Activated naive CD8-positive, alpha-beta T cell treated with anti-CD3 and anti-CD28 coated beads, Interleukin-2, amount 50 U/mL, for 24 hours (primary cell): ENCODE measurements at places on chromosomes 2 and 18.

- H3K4me1 ChIP-seq: no peaks in the 10 kb centered on the region
- H3K27ac ChIP-seq: no peak overlapping the region
- no peaks in the 10 kb centered on the region for H3K27me3 ChIP-seq
- H3K36me3 ChIP-seq: no peaks in the 10 kb centered on the region
Measured at GRCh38 chr2:50885948-50886347, 146.0 kb downstream of the NRXN1 start.

DNA sequence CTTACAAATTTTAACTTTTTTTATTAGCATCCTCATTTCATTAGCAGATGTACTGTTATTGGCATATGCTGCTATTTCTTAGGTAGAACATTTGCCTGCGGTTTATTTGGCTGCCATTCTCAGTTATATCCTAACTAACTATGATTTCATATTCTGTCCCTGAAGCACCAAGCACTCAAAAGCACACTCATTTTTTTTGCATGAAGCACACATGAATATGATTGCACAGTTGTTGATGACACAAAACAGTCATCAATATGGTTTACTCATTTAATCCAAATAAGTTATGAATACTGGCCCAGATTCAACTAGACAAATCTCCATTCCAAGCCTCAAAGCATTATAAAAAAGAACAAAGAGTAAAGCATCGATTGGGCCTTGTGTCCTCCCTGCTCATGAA, 129.4 kb upstream of the CNTNAP5 start:
- H3K27ac ChIP-seq: no peak overlapping the region
- no peak overlapping the region for H3K4me3 ChIP-seq
- H3K4me1 ChIP-seq: no peaks in the 10 kb centered on the region
- H3K36me3 ChIP-seq: no peaks in the 10 kb centered on the region
- H3K27me3 ChIP-seq: no peaks in the 10 kb centered on the region

DNA sequence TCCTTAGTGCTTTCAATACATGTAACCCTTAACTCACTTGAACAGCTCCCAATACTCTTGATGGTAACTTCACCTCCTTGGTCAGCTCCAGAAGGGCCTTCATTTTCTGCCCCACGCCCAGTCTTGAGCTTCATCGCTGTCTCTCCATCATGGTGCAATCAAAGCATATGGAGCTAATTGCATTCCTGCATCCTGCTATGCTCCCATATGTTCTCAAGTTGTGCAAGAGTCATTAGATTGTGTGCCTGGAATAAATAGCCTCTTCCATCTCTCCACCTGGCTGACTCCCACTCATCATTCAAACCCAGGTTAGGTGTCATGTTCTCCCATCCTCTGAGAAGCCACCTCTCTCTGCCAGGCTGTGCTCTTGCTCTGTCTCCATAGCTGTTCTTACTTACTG, 364.5 kb upstream of the RGPD4 start:
- no peaks in the 10 kb centered on the region for H3K36me3 ChIP-seq
- no peak overlapping the region for H3K27ac ChIP-seq
- H3K4me1 ChIP-seq: no peaks in the 10 kb centered on the region
- H3K27me3 ChIP-seq: no peaks in the 10 kb centered on the region

DNA sequence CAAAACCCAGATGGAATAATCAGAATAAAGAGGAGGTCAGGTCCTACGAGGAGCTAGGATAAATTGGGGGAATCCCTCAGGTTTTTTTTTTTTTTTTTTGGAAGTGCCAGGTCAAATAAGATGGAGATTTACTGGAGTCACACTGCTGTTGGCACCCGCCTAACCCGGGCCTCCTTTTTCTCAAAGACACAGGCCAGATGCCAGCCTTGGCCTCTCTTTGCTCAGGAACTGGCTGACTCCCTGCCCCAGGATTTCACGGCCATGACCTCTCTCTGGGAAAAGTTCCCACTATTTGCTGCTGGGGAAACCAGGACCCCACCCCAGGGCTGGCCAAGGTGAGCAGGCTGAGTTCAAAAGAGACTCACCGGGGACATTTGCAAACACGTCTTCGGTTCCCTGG, 2.5 kb downstream of the CD8A start:
- peaks cover 8% of the 10 kb centered on the region for H3K27me3 ChIP-seq
- no peak for DNase-seq
- H3K4me1 ChIP-seq: peaks cover 79% of the 10 kb centered on the region
- H3K27ac ChIP-seq: peak overlapping the region; percentile 98

DNA sequence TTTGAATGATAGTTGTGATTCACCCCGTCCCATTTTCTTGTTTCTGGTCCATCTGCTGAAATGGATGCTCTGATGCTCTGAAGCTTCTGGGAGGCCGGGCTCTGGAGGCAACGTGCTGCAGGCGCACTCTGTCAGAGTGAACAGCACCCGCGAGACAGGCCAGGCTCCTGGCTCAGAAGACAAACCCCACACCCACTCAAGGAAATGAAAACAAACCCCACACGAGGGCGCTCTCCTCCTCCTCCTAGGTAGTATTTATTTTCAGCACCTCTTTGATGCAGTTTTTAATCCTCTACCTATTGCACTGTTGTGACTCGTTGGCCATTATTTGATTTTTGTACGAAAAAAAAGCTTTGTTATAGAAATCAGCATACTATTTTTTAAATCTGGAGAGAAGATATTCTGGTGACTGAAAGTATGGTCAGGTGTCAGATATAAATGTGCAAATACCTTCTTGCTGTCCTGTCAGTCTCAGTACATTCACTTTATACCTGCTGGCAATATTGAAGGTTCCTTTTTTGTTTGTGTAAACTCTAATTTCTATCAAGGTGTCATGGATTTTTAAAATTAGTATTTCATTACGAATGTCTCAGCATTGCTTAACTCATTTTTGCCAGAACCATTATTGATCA, 10.3 kb upstream of the CHST10 start:
- H3K27me3 ChIP-seq: peaks cover 22% of the 10 kb centered on the region
- H3K4me1 ChIP-seq: no peaks in the 10 kb centered on the region
- no peak overlapping the region for H3K4me3 ChIP-seq
- no peaks in the 10 kb centered on the region for H3K36me3 ChIP-seq

DNA sequence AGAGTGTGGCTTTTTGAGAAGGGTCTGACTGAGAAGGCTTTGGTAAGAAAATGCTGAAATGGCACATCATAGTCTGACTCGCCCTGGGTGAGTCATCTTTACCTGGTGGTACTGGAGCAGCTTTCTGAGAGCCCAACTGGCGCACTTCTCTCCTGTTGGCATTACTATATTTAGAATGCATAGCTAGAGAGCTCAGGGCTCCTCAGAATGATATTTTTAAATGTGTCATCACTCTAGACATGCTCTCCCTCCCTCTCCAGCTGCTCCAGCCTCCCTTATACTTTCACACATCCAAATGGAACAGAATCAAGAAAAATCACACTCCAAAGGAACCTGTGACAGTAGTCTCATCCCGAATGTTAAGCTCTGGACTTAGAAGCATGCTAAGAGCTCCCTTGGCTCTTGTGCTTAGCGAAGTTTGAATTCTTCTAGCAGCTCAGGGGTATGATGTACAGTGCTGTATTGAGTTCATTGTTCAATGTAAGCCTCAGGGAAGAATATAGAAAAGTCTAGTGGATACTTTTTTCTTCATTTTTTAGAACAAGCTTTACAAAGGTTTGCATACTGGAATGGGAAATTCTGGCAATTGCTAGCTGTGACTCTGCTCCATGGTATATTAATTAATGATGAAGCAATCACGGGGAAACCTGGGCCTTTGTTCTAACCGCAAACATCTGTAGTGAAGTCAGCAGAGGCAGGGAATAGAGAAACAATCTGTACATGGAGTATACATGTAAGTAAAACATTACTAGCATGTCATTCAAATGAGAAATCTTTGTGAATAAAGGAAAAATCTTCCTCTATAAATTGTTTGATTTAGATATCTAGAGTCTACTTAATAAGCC, 751.2 kb upstream of the NRXN1 start:
- DNase-seq: no peak
- H3K4me3 ChIP-seq: no peak overlapping the region
- no peaks in the 10 kb centered on the region for H3K36me3 ChIP-seq
- H3K27ac ChIP-seq: no peak overlapping the region

GRCh38 chr2:128375454-128375853, 56.8 kb upstream of the HS6ST1 start:
- no peak overlapping the region for H3K4me3 ChIP-seq
- DNase-seq: no peak
- peaks cover 7% of the 10 kb centered on the region for H3K4me1 ChIP-seq
- H3K27ac ChIP-seq: no peak overlapping the region
- no peaks in the 10 kb centered on the region for H3K36me3 ChIP-seq

DNA sequence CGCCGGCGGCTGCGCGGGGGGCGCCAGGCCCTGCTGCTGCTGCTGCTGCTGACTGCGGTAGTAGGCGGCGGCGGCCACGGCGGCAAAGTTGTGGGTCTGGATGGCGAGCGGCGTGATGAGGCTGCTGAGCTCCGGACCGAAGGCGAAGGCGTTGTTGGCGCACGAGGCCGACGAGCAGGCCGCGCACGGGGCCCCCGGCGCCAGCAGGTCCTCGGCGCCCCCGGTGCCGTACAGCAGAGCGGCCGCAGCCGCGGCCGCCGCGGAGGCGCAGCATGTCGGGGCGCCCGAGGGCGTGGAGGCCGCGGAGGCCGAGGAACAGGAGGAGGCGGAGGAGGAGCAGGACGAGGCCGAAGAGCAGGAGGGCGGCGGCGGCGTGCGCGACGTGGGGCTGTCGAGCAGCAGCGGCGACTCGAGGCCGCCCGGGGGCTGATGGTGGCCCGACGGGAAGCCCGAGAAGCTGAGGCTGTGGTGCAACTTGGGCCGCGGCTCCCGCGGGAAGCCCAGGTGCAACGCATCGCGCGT, 1.8 kb downstream of the ZFP36L2 start:
- peaks cover 30% of the 10 kb centered on the region for H3K36me3 ChIP-seq
- peaks cover 59% of the 10 kb centered on the region for H3K4me1 ChIP-seq
- peak overlapping the region; percentile 93 for H3K4me3 ChIP-seq

DNA sequence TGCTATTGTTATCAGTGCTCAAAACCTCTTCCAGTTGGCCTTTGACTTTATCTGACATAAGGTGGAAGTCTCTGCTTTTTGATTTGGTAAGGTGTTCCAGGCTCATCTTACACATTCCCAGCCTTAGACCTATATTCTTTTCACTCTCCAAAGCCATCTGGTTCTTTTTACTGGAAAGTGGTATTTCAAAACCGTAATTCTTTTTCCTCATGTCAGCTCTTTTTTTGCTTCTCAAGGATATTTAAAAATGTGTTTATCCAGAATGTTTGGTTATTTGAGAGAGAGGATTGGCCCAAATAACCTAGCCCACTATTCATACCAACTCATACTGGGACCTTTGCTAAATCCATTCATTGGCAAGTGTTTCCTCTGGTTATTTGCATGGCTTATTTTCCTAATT, 411.2 kb upstream of the PIK3C3 start:
- H3K27ac ChIP-seq: no peak overlapping the region
- H3K4me1 ChIP-seq: no peaks in the 10 kb centered on the region
- no peak for DNase-seq
- H3K27me3 ChIP-seq: no peaks in the 10 kb centered on the region
- H3K4me3 ChIP-seq: no peak overlapping the region

GRCh38 chr2:60067006-60067405, 486.4 kb downstream of the BCL11A start:
- H3K27ac ChIP-seq: no peak overlapping the region
- H3K4me3 ChIP-seq: no peak overlapping the region
- no peak for DNase-seq
- no peaks in the 10 kb centered on the region for H3K27me3 ChIP-seq
- no peaks in the 10 kb centered on the region for H3K36me3 ChIP-seq

DNA sequence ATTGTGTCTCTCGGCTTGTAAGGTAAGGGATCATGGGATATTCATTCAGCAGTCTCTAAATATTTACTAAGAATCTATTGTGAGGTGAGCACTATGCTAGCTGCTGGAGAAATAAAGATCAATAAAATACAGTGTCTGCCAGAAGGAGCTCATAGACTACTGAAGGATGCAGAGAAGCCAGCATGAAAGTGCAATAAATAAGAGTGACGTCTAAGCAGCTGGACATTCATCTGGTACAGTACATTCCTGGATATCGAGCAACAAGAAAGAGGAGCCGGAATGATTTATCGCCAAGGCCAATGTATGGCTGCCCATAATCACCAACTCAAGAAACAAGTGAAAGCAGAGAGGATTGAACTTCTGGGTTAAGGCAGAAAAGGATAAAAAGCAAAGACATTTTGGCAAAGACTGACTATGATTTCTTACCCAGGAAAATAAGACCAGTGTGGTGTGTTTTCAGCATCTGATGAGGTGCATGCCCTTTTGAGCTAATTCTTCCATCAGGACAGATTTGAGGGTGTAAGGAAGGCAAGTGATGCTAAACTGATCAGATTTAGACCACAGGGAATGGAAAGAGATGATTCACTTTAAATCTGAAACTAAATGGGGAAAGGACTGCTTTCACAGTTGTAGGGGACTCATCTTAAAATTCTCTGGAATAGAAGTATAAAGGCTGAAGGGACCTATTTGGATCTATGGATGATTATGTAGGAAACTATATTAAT, 18.7 kb upstream of the LMAN1 start:
- H3K4me1 ChIP-seq: peaks cover 45% of the 10 kb centered on the region
- no peak for DNase-seq
- H3K4me3 ChIP-seq: no peak overlapping the region
- H3K36me3 ChIP-seq: peaks cover 2% of the 10 kb centered on the region
- peaks cover 31% of the 10 kb centered on the region for H3K27me3 ChIP-seq
- H3K27ac ChIP-seq: peak overlapping the region; percentile 68

- no peaks in the 10 kb centered on the region for H3K4me1 ChIP-seq
- H3K36me3 ChIP-seq: no peaks in the 10 kb centered on the region
- DNase-seq: no peak
Measured at GRCh38 chr2:104539649-104540048, 314.3 kb upstream of the POU3F3 start.

- peaks cover 5% of the 10 kb centered on the region for H3K4me1 ChIP-seq
- DNase-seq: peak; percentile 3
- H3K27me3 ChIP-seq: peaks cover 34% of the 10 kb centered on the region
- no peaks in the 10 kb centered on the region for H3K36me3 ChIP-seq
Measured at GRCh38 chr2:115161081-115161770, 718.8 kb downstream of the DPP10 start.

DNA sequence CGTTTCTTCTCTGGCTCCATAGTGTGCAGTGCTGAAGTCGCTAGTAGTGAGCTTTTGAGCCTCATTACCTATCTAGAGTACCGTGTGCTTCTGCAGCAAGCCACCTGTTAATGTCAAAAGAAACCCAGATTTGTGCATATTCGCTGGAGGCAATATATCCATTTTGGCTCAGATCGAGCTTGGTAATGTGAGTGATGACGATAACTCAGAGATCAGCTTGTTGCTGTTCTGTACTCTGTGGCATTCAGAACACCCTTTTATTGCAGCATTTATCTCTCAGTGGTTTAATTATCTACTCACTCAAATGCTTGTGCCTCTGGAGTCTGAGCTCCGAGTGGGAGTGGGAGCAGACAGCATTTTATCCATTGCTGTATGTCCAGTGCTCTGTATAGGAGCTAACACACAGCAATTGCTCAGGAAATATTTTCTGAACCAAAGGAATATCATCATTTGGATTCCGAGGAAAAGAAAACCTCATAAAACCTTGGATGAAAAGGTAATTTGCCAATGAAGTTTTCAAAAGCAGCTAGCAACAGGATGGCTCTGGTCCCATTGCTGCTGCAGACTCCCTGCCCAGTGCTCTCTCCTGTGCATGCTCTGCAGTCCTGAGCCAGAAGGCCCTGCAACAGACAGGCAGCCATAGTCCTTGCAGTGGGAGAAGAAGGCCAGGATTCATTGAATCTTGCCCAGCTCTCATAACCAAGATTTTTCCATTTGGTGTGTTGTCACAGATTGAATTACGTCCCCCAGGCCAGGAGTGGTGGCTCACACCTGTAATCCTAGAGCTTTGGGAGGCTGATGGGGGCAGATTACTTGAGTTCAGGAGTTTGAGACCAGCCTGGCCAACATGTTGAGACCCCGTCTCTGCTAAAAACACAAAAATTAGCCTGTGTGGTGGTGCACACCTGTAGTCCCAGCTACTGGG, 183.8 kb downstream of the MYCN start:
- H3K27me3 ChIP-seq: peaks cover 1% of the 10 kb centered on the region
- H3K27ac ChIP-seq: no peak overlapping the region
- no peaks in the 10 kb centered on the region for H3K36me3 ChIP-seq
- H3K4me1 ChIP-seq: no peaks in the 10 kb centered on the region
- no peak for DNase-seq
- no peak overlapping the region for H3K4me3 ChIP-seq
